CD8-positive, alpha-beta memory T cell (primary cell): ENCODE measurements at places on chromosomes 3 and 15. TPM values are rescaled to one million over a fixed set of nuclear protein-coding genes. Genes with fewer than 3 reads are reported as not detected.

GREM1 gene
- total RNA-seq: not detected

DNA sequence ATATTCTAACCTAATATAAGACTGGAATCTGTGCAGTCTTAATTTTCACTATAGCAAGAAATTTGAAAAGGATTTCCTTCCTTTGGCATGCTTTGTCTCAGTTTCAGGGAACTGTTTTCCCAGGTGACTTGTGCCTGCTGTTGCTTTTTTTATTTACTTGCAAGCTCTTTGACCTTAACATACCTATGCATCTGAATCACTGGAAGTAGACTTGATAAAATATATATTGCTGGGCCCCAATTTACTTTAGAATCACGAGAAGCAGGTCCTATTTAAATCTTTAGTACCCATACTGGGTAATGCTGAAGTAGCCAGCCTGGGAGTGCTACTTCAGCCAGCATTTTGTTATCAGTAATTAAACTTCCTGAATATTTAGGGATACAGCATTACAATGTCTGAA, 257.9 kb upstream of the ALCAM start:
- H3K4me1 ChIP-seq: no peaks in the 10 kb centered on the region
- no peaks in the 10 kb centered on the region for H3K36me3 ChIP-seq
- no peak overlapping the region for H3K4me3 ChIP-seq
- DNase-seq: no peak

ITGA11 gene
- total RNA-seq: not detected

DNA sequence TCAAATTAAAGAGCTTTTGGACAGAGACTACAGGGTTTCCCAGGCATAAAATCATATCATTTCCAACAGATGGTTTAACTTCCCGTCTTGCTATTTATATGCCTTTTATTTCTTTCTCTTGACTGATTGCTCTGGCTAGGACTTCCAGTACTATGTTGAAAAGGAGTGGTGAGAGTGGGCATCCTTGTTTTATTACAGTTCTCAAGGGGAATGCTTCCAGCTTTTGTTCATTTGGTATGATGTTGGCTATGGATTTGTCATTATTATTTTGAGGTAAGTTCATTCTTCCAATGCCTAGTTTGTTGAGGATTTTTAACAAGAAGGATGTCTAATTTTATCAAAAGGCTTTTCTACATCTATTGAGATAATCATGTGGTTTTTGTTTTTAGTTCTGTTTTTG, 896.6 kb upstream of the CFAP20DC start:
- peaks cover 9% of the 10 kb centered on the region for H3K4me1 ChIP-seq
- no peaks in the 10 kb centered on the region for H3K36me3 ChIP-seq
- no peak for DNase-seq
- H3K4me3 ChIP-seq: no peak overlapping the region
- H3K27me3 ChIP-seq: no peaks in the 10 kb centered on the region

DNA sequence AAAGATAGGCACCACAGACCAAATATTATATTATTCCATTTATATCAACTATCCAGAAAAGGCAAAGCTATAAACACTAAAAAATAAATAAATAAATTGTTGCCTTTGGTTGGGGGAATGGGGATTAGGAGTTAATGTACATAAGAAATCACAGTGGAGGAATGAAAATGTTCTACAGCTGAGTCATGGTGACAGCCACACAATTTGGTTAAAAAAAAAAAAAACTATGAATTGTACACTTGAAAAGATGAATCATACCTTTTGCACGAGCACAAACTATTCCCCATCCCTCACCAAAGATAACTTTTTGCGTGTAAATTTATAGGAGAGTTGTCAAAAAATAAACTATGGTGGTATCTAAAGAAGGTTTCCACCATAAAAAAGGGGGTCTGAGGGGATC, 103.2 kb downstream of the TBC1D5 start:
- no peak overlapping the region for H3K27ac ChIP-seq
- no peak overlapping the region for H3K4me3 ChIP-seq
- no peaks in the 10 kb centered on the region for H3K27me3 ChIP-seq
- no peaks in the 10 kb centered on the region for H3K36me3 ChIP-seq
- no peak for DNase-seq

VIPR1 gene
- 5.4 TPM for total RNA-seq
